Lower leg skin (tissue), 4 donors: ENCODE measurements at places on chromosomes 13 and 19. TPM values are rescaled to one million over a fixed set of nuclear protein-coding genes. Genes with fewer than 3 reads are reported as not detected.

DNA sequence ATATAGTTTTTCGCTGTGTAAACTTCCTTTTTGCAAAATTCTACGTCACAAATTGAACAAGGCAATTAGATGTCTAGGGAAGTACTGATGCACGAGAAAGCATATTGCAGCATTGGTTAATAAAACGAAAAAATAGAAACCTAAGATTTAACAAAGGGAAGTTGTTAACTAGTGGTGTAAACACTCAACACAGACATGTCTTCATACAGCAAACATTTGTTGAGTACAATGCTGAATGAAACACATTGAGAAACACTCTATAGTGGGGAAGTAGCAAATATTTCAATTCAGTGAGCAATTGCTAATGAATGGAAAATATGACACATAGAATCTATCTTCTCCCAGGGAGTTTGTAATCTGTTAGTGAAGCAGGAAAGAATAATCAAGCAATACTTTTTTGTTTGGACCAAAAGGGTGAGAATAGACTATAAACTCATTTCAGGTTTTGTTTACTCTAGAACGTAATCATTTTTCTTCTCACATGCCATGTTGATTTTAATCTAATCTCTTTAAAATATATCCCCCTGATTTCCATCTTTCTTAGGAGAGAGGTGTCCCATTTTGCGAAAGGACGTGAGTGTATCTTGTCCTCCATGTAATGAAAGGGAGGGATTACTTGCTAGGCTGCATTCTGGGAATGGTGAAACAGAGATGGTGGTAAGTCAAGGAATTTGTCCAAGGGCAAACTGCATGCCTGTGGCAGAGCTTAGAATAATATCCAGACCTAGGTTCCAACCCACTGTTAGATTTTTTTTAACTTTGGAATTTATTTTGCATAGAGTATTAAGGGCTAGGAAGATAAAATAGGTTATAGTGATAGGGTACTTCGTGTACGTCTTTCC is 1.7 kb upstream of the ANKRD10 start:
- DNase-seq = no peak

The RFPL4AL1 gene
- total RNA-seq = not detected

DNA sequence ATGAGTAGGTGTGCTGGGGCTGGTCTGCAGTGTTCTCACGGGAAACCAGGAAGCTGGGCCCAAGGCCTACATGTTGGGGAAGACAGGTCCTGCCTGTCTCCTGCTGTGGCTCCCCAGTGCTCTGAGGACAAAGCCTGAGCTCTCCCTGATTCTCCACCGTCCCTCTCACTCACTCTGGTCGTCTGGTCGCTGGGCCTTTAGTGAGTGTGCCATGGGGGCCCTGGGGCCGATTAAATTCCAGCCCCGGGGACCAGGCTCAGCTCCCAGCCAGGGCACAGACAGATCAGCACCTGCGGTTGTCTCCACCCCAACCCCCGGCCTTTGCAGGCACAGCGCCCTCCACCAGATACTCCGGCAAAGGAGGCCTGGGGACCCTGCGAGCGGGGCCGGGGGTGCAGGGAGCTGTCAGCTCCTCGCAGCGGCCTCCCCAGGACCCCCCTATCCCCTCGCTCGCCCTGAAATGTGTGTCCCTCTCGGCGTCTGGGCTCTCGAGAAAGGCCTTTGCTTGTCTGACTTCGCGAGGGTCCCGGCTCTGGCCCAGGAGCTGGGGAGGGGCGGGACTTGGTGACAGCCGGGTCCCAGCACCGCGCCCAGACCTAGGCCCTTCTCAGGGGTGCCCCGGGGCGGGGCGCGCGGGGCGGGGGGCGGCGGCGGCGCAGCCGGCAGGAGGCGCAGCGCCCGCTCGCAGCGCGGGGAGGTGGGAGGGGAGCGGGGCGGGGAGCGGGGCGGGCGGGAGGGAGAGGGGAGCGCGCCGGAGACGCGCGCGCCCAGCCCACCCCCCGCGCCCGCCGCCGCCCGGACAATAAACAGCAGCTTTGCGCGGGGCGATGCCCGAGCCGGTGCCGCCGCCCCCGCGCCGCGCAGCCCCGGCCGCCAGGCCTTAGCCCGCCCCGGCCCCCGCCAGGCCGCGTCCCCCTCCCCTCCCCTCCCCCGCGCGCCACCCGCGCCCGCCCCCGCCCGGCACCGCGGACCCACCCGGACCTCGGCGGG is at the start of gene PALM:
Gene PALM, plus strand, starts transcription at position 782 of the 990 bp plus-strand sequence. CDS start 212 bp downstream, outside the sequence.
- DNase-seq = no peak

DNA sequence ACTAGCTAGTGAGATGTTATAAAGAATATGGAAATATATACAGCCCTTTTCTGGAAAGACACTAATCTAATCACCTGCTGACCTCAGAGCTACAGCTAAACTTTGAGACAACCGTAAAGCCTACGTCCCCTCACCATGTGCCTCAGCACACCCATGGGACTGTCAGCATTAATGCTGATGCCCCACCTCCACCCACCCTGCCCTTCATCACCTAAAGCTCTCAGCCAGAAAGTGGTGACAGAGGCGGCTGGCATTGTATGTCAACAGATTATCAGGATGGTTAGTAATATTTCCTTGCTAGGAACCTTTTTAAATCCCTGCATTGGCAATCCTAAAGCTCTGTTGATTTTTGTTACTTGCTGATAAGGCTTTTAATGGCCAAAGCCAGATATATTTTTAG is 1177.9 kb downstream of the DIAPH3 start:
- no peak for DNase-seq

The FGF22 gene
- total RNA-seq = 28.9 TPM

DNA sequence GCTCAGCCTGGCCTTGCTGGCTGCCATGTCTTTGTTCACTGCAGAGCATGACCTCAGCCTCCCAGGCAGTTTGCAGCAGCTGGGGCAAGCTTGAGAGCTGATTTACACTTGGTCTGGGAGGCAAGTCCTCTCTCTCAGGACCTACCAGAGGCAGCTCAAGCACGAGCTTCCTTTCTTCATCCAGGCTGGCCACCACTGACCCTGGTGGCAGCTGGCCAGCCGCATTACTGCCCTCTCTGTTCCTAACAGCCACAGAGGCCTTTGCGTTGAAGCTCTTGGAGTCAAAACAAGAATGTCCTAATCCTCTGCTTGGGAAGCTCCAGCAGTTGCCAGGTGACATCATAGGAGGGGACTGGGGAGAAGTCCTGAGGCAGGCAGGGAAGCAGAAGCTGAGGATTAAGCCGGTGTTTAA is 85.7 kb downstream of the NUFIP1 start:
- DNase-seq = peak; percentile 94

DNA sequence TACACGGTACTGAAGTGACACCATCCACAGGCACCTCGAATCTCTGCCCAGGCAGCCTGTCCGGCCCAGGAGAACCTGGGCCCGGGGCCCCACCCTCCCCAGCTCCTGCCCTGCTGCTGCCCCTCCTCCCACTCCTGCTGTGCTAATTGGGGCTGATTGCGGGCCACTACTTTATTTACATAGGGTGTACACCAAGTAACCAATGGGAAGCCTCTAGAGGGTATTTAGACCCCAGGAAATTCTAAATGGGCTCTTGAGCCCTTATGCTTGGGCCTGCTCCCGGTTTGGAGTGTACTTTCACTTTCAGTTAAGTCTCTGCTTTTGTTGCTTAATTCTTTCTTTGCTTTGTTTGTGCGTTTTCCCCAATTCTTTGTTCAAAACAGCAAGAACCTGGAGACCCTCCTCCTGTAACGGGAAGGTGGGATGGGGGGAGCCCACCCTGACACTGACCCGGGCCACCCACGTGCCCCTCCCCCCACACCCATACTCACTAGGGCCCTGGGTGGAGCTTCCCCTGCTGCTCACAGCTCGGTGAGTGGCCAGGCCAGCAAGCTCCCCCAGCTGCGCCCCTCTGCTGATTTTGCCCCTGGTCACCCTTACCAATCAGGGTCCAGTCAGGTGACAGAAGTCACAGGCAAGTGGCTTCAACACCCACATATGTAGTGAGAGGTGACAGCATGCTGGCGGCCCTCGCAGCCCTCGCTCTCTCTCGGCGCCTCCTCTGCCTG is 9.4 kb downstream of the SCGB2B2 start:
- no peak for DNase-seq
